ENCODE measurements at places on chromosomes 6 and 20. TPM values are rescaled to one million over a fixed set of nuclear protein-coding genes. Genes with fewer than 3 reads are reported as not detected.

- peak; percentile 93 for DNase-seq
Observed at GRCh38 chr6:43181942-43182860, at the start of gene CUL9. Gene CUL9, plus strand, starts transcription at chr6:43182196. Its CDS starts 2,115 bp downstream, at chr6:43184311.

- DNase-seq = no peak
Observed at GRCh38 chr6:122568350-122568749, 41.9 kb upstream of the PKIB start.

DNA sequence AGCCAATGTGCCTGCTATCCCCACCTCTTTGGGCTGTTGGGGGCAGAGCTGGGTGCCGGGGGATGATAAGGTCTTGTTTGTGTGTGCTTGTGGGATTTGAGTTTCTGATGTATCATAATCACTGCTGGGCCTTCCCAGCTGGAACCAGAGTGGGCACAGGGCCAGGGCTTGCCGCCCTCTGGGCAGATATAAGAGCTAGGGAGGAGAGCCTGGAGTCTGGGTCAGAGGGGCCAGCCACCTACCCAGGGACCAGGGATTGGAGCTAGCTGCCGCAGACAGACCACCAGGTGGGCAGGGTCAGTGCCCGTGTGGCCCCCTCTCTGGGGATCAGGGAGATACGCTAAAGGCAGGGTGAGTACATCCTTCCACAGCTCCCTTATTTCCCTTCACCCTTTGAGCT lies 3.1 kb upstream of the TLDC2 start:
- no peak for DNase-seq

DNA sequence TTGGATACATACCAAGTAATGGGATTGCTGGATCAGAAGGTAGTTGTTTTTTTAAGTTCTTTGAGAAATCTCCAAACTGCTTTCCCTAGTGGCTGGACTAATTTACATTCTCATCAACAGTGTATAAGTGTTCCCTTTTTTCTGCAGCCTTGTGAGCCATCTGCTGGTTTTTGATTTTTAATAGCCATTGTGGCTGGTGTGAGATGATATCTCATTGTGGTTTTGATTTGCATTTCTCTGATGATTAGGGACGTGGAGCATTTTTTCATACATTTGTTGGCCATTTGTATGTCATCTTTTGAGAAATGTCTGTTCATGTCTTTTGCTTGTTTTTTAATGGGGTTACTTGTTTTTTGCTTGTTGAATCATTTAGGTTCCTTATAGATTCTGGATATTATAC lies 34.8 kb downstream of the TOP1 start:
- DNase-seq = no peak

GRCh38 chr20:17635332-17636244 lies 46.5 kb downstream of the RRBP1 start:
- no peak for DNase-seq

DNA sequence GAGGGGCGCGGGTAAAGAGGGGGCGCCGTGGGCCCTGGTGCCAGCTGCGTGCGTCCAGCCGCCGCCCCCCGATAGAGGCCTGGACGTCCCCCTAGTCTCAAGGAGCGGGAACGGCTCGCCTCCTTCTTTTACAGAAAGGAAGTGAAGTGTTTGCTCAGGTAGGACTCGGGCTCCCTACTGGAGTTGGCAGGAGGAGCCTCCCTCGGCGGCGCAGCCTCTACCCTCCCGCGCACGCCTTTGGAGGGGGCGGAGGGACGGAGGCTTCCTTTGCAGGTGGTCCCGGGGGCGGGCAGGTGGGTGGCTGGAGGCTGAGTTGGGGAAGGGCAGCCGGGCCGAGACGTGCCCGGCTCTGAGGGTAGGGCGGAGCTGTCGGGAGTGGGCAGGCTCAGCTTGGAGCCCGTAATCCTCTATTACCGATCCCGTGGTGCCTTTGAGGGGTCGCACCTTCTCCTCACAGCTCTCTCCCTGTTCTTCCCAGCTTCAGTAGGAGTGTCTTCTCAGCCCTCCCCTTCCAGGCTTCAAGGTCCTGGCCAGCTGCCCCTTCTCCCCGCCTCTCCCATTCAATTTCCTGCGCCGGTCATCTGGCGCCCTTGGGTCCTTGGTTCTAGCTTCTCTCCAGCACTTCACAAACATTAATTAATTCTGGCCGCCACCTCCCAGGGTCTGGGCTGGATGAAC lies 728 bp downstream of the ITPR3 start:
- peak; percentile 63 for DNase-seq

CDSN gene
- 0.35 TPM for total RNA-seq

GRCh38 chr6:107665382-107665781 lies 158.7 kb downstream of the SCML4 start:
- DNase-seq = no peak

DNA sequence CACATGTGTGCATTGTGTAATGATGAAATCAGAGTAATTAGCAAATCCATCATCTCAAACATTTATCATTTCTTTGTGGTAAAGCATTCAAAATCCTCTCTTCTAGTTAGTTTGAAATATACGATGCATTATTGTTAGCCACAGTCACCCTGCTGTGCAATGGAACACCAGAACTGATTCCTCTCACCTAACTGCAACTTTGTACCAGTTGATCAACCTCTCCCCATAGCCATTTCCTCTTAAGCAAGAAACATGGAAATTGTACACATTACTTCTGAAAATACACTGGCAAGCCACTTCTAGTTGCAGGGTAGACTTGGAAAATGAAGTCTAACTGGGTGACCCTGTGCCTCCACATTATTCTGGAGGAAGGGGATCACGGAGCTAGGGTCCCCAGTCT lies 58.1 kb upstream of the ESR1 start:
- DNase-seq = no peak

- no peak for DNase-seq
Observed at GRCh38 chr20:48791666-48792071, 36.1 kb downstream of the PREX1 start.

TMC2 gene
- not detected for total RNA-seq

DNA sequence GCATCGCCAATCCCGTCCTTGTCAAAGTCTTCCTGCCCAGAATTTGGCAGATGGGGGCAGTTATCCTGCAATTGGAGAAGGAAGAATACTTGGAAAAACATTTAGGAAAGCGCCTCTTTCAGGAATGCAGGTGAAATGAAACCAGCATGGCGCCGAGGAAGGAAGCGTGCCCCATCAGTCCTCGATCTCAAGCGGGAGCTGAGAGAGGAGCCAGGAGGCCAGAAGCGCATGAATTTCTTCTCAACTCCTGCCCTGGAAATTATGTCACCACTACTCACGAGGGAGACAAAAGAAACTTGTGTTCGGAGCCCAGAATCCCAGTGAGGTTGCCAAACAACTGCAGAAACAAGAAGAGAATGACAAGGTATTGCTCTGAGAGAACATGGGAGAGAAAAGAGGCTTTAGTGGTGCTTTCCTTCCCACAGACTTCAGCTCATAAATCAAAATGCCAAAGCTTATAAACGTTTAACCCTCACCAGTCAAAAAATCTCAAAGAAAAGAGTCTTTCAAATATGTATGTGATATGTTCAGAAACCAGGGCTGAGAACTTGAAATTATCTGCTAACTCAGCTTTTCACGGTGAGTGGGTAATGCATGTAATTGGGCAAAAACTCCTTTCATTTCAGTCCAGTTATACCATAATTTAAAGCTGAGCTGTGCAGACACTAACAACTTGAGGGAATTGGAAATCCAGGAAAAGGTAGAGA lies 23.9 kb downstream of the THBS2 start:
- DNase-seq = no peak

DNA sequence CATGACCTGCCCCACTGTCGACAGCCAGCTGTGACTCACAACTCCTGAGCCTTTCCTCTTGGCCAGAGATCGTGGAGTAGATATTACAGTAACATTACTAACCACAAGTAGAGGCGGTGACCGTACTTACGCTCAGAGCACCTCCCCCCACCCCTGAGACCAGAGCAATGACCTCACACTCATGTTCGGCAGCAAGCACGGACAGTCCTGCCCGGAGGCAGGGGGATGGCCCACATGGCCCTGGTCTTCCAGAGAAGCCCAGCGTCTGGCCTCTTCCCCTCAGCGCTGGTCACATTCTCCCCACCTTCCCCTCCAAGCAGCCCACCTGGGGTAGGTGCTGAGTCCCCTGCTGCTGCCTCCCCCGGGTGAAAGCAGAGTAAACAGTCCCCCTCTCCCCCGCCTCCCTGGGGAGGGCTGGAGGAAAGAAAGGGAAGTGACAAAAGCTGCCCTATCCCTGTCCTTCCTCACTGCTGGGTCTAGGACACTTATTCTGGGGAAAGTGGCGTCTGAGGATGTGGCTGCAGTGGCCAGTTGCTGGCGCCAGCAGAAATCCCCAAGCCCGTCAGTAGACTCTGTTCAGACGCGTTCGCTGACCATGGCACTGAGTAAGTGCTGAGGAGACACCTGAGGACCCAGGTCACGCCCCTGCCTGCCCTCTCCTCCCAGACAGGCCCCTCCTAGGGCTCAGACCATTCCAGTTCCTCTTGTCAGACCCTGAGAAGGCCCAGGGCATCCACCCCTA lies 68.5 kb downstream of the MRPL14 start:
- peak; percentile 94 for DNase-seq

LINC00237 gene
- total RNA-seq = not detected

- no peak for DNase-seq
Observed at GRCh38 chr6:62980093-62980492, 231.2 kb upstream of the FKBP1C start.

- DNase-seq = no peak
Observed at GRCh38 chr20:60313614-60314013, 355.4 kb downstream of the CDH26 start.

DNA sequence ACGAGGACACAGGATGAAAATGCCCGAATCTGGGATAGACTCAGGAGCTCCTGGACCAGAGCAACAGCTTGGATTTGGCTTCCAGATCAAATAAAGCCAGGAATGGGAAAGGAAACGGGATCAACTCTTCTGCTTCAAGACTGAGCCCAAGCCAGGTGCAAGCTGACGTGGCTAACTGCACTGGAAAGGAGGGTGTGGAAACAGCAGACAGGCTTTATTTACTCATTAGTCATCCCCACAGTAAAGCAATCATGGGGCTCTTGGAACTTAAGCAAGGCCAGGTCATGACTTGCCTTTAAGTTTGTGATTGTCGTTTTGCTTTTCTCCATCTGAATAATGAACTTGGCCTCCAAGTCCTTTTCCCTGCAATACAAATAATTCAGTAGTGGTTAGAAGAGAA lies 45.2 kb downstream of the KIF16B start:
- peak; percentile 25 for DNase-seq

EMILIN3 gene
- total RNA-seq = not detected

SLC35D3 gene
- total RNA-seq = not detected

NFKBIL1 gene
- 34.0 TPM for total RNA-seq

TGM3 gene
- not detected for total RNA-seq

SLC17A1 gene
- not detected for total RNA-seq

GRCh38 chr20:57809661-57810172 lies 99.9 kb upstream of the PMEPA1 start:
- DNase-seq = no peak

- DNase-seq = no peak
Observed at GRCh38 chr6:106060167-106060566, 26.0 kb upstream of the PRDM1 start.

GRCh38 chr6:137890983-137891537 lies 24.0 kb downstream of the TNFAIP3 start:
- no peak for DNase-seq

- DNase-seq = peak; percentile 29
Observed at GRCh38 chr6:34358389-34358905, 34.0 kb downstream of the NUDT3 start.

DNA sequence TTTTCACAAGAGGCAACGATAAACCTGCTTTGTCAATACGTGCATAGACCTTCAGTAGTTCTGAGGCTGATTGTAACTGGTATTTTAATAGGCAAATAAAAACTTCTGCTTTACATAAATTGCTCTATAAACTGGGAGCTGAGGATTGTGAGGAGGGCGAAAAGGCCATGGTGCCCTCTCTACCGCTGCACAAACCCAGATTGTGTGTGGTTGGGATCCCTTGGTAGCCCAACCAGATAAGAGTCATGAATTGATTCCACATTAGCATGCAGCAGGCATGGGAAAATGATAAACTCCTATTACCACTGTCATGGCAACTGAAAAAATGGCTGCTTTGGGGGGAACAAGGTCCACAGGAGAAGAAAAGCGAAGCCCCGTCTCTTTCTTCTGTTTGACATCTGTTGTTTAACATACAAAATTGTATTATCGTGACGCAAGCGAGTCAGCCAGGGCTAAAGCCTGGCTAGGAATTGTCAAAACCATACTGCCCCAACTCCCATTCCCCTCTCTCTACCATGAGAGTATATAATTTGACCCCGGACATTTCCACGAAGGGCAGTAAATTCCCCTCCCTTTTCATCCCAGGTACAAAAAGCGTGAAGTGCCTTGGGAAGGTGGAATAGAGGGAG lies 157.8 kb upstream of the SALL4 start:
- DNase-seq = no peak

DNA sequence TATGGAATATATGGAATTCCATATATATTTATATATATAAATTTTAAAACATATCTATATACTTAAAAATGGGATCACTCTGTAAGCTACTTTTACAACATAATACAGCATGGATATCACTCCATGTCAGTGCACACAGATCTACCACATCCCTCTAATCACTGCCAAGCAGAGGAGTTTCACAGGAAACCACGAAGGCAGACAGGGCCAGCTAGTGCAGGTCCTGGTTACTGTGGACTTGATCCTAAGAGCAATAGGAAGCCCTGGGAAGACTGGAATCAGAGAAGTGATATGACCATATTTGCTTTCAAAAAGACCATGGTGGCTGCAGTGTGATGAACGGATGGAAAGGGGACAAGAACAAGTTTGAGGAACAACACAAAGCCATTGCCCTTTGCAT lies 40.0 kb upstream of the NRN1 start:
- no peak for DNase-seq

DNA sequence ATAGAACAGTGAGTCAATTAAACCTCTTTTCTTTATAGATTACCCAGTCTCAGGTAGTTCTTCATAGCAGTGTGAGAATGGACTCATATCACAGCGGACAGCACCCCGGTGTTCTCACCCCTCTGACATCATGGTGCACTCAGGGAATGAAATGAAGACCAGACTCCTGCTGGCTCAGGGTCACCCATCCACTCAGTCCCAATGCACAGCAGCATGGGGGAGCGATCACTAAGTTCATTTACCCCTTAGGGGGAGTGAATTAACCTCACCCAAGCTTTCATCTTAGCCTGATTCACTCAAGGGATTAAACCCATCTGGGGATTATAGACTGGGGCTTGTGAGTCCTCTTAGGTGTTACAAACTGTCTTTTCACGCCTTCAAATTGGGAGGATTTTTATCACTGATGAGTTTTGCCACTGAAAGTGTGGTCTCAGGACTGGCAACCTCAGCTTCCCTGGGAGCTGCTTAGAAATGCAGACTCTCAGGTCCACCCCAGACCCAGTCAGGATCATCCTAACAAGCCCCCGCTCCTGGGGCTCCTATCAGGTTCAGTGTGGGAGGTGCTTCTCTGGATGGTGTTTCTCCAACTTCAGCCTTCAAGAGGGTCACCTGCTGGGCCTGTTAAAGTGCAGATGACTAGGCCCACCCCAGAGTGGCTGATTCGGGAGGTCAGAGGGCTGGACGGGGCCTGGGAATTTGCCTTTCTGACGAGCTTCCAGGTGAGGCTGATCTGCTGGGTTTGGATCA lies 44.3 kb upstream of the FRMD1 start:
- no peak for DNase-seq

- no peak for DNase-seq
Observed at GRCh38 chr6:30847421-30847970, 36.8 kb upstream of the DDR1 start.

GRCh38 chr6:45024610-45025009 lies 303.5 kb upstream of the RUNX2 start:
- DNase-seq = no peak

SDCBP2 gene
- total RNA-seq = 18.9 TPM

- DNase-seq = no peak
Observed at GRCh38 chr6:107400616-107401147, 58.7 kb downstream of the PDSS2 start.

GRCh38 chr6:9948678-9949077 lies 466.2 kb downstream of the TFAP2A start:
- no peak for DNase-seq

CST1 gene
- 1.2 TPM for total RNA-seq
